ENCODE measurements at places on chromosomes 5 and 9.
A peak's percentile ranks its signal among the peaks of the same experiment; 100 is the strongest.

DNA sequence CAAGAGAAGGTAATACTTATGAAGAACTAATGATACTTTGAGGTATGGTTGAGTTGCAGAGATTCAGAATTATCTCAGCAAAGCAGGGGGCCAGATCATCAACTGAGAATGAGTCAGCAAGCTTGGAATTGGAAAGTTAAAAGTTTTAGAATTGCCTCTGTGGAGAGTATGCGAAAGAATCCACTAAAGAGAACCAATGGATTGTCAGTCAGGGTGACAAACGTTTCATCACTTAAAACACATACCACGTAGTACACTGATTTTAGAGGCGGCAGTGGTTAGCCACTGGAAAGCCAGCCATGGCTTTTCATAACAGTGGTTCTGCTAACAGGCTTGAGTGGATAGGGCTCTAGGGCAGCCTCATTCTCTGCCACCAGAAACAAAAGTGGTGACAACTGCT lies 30.7 kb downstream of the AOPEP start:
- no peak for DNase-seq

- no peak for DNase-seq
Observed at GRCh38 chr9:93005876-93006275, 52.6 kb upstream of the SUSD3 start.

- peak; percentile 25 for DNase-seq
Observed at GRCh38 chr5:103561685-103562452, 720 bp downstream of the NUDT12 start.

- no peak for DNase-seq
Observed at GRCh38 chr5:39475881-39476842, 51.4 kb upstream of the DAB2 start.

DNA sequence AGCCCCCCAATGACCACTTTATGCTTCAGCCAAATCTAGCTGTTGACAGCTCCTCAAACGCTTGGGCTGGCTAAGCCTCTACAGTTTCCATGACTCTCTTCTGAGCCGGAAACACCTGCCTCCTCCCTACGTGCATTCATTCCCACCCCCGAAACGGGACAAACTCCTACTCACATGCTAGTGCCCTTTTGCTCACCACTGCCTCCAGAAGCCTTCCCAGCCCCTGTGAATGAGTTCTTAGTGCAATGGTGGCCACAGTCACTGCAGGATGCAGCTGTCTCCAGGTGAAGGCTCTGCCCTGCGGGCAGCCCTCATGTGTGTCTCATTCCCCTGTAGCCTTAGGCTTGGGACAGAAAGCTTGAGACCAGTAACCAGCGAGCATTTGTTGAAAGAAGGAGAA lies 68.8 kb upstream of the DAB2IP start:
- no peak for DNase-seq

- DNase-seq: no peak
Observed at GRCh38 chr9:110900456-110900855, 137.8 kb downstream of the LPAR1 start.
